ENCODE measurements at places on chromosomes 11 and 22.

GRCh38 chr22:43869799-43870198 is 7.5 kb upstream of the SULT4A1 start:
- DNase-seq, result no peak

DNA sequence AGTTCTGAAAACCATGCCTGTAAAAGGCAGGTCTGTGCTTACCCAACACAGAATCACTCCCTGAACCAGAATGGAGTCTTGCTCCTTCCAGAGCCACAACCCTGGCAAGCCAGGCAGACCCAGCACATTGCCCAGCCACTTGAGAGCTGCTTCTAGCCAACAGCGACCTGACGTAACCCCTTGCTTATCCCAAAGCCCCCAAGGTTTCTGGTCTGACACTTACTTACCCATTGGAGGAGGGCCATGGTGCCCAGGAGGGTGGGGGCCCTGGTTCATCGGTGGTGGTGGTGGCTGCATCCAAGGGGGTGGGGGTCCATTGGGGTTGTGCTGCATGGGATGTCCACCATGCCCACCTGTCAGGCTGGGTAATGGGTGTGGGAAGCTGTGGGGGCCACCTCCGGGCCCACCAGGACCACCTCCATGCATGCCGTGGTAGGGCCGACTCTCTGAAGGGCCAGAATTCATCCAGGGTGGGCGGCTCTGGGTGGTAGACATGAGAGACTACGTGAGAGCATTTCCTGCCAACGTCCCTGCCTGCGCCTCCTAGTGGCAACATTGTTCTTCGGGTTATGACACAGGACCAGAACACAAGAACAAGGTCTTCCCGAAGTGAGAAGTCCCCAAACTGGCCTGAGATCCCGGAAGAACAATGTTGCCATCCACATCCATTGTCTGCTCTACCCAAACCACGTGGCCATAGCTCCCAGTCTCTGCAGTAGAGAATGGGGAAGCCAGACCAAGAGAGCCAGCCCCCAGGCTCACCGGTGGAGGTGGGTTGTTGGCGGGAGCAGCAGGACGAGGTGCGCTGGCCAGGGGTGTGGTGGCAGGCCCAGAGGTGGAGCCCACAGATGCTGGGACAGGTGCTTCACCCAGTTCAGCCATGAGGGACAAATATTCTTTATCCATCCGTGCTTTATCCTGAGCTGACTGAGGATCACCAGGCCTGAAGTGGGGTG is 7.8 kb upstream of the PYGM start:
- peak; percentile 82 for DNase-seq

DNA sequence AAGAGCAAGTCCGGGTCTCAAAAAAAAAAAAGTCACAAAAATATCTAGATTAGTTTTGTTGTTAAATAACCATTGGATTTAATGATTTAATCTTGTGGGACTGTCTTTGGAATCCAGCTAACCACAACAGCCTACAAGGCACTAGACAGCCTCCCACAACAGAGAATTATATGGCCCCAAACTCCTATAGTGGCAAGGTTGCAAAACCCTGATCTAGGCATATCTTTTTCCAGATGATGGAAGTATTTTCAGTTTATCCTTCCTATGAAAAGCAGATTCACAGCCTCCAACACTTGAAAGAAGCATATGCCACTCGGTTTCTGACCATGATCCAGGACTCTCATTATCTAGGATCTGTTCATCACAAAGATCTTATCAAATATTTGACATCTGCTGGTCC is 5.4 kb upstream of the C11orf87 start:
- DNase-seq, result no peak

DNA sequence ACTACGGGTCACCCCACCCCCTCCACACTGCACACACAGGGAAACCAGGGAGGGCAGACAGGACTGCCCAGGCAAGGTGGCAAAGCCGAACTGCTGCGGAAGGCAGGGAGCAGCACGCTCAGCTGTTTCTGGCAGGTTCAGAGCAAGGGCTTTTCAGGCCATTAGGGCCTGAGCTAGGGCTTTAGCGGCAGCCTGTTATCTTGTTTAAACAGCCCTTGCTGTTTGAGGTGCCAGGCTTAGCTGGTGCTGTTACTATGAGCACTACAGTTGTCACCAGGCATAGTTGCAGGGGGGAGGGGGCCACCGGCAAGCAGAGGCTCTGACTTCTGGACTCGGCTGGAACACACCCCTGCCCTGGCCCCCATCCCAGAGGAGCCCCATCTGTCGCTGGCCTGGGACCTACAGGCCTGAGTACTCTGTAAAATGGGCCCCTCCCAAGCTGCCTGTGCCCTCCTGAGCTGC is 34.9 kb downstream of the RSPH14 start:
- no peak for DNase-seq
